ENCODE measurements at places on chromosomes 12 and 14.
A peak's percentile ranks its signal among the peaks of the same experiment; 100 is the strongest.

DNA sequence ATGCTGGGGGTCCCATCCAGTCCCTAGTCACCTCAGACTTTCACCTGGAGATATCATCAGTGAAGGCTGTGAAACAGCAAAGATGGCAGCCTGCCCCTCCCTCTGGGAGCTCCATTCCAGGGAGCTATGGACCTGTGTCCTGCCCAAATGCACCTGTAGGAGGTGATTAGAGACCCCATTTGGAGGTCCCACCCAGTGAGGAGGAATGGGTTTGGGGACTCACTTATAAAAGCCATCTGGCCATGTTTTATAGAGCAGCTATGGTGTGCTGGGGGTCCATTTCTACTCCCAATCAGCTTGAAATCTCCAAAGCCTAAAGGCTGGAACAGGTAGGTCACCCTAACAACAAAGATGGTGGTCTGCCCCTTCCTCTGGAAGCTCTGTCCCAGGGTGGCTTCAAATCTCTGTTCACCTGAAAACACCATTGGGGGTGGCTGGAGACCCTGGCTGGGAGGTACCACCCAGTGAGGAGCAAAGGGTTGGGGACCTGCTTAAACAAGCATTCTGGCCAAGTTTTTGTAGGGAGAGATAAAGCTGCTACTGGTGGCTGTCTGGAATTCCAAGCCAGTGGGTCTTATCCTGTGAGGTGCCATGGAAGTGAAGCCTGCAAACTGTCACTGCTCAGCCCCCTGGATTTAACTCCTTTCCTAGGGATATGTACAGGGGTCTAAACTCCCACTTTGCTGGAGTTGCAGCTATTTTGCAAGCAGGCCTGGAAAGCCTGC lies 182.3 kb downstream of the RASSF9 start:
- H3K27ac ChIP-seq: no peak overlapping the region
- no peak for DNase-seq
- no peaks in the 10 kb centered on the region for H3K4me1 ChIP-seq
- no peaks in the 10 kb centered on the region for H3K27me3 ChIP-seq

DNA sequence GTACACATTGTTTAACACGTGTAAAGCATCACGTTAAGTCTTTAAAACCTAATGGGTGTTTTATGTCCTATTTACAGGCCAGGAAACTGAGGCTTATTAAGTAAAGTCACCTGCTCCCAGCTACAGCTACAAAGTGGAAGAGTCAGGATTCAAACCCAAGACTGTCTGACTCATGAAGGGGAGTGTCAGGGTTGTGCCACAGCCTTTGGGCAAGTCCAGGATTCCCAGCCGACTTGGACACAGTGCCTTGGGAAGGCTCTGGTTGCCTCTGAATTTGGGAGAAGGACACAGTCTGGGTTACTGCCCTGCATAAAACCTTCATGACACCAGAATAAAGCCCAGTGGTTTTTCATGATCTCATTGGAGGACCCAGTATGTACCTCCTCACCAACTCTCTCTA lies 7.3 kb downstream of the RNU4-2 start:
- H3K36me3 ChIP-seq: no peaks in the 10 kb centered on the region
- no peak overlapping the region for H3K4me3 ChIP-seq
- no peak overlapping the region for H3K27ac ChIP-seq

GRCh38 chr12:124763594-124763979 lies 100.1 kb downstream of the SCARB1 start:
- DNase-seq: no peak
- H3K27ac ChIP-seq: no peak overlapping the region
- no peak overlapping the region for H3K4me3 ChIP-seq
- peaks cover 9% of the 10 kb centered on the region for H3K27me3 ChIP-seq
- H3K36me3 ChIP-seq: peaks cover 4% of the 10 kb centered on the region

- H3K27me3 ChIP-seq: no peaks in the 10 kb centered on the region
- H3K36me3 ChIP-seq: no peaks in the 10 kb centered on the region
- no peak overlapping the region for H3K4me3 ChIP-seq
- no peak overlapping the region for H3K27ac ChIP-seq
- no peak for DNase-seq
Observed at GRCh38 chr14:89853936-89854693, 100.4 kb downstream of the EFCAB11 start.

DNA sequence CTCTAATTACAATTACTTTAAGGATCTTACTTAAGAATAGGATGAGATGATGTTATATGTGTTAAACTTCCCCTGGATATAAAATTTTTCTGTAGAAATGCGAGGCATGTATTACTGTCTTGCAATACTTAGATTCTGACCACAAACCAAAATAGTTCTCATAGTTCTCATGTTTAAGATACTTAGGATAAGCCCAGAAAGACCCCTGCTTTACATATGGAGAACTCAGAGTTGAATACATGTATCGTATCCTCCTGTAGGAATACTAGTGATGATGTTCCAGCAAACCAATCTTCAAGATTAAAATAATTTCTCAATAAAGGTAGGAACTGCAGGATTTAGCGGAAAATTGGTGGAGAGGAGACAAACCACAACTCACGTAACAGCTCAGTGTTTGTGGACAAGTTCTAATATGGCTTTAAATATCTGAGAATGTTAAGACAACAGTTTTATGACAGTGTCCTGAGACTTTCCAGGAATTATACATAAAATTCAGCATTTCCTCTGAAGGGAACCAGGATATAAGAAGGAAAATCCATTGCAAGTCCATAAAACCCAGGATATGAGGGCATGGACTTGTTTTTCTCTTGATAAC lies 114.7 kb upstream of the CRY1 start:
- no peaks in the 10 kb centered on the region for H3K4me1 ChIP-seq
- peaks cover 2% of the 10 kb centered on the region for H3K27me3 ChIP-seq
- no peak overlapping the region for H3K27ac ChIP-seq
- no peak overlapping the region for H3K4me3 ChIP-seq
- no peak for DNase-seq
- H3K36me3 ChIP-seq: no peaks in the 10 kb centered on the region

DNA sequence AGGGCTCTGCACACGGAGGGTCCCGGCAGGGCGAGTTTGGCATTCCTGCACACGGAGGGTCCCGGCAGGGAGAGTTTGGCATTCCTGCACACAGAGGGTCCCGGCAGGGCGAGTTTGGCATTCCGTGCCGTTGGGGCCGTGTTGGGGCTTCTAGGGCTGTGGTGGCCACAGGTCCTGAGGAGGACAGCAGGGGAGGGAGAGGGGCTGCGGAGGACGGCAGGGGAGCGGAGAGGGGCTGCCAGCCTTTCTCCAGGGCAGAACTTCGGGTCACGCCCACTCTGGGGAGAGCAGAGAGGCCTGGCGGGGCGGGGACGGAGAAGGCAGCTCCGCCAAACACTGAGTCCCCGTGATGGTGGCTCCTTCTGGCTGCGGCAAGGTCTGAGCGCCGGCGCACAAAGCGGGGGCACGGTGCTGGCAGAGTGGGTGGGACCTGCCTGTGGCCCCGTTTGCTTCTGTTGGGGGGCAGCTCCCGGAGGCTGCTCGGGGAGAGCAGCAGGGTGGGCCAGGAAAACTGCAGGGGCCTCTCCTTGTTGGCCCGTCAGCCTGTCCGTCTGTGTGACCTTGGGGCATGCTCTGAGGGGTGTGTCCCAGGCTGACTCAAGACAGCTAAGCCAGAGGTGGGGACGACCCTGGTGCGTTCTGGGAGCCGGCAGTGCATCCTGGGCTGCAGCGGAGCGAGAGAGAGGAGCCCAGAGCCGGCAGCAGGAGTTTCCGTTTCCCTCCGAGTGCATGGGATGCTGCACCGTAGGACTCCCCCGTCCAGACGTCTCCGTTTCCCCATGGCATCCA lies 60.2 kb downstream of the LRCOL1 start:
- H3K27me3 ChIP-seq: no peaks in the 10 kb centered on the region
- no peak for DNase-seq

DNA sequence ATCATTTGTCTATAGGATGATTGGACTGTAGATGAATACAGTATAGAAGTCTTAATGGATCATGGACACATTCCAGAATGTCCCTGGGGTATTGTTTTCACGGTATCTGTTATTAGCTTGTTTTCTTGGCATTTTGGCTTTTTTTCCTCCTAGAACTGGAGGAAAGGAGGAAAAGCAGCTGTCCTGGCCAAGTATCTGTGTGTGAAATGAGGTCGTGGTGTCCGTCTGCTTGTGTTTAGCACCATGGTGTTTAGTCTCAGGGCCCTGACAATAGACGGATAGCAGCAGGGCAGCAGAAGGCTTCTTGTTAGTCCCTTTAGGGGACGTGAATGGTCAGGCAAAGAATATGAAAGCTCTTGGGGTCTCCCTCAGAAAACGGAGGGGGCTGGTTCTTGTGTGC lies 21.2 kb downstream of the FGF6 start:
- no peak overlapping the region for H3K4me3 ChIP-seq
- DNase-seq: no peak
- no peak overlapping the region for H3K27ac ChIP-seq
- H3K36me3 ChIP-seq: no peaks in the 10 kb centered on the region

GRCh38 chr14:33363682-33364081 lies 425.0 kb downstream of the NPAS3 start:
- H3K4me1 ChIP-seq: no peaks in the 10 kb centered on the region
- H3K36me3 ChIP-seq: no peaks in the 10 kb centered on the region
- H3K4me3 ChIP-seq: no peak overlapping the region
- H3K27ac ChIP-seq: no peak overlapping the region
- no peak for DNase-seq
- no peaks in the 10 kb centered on the region for H3K27me3 ChIP-seq

DNA sequence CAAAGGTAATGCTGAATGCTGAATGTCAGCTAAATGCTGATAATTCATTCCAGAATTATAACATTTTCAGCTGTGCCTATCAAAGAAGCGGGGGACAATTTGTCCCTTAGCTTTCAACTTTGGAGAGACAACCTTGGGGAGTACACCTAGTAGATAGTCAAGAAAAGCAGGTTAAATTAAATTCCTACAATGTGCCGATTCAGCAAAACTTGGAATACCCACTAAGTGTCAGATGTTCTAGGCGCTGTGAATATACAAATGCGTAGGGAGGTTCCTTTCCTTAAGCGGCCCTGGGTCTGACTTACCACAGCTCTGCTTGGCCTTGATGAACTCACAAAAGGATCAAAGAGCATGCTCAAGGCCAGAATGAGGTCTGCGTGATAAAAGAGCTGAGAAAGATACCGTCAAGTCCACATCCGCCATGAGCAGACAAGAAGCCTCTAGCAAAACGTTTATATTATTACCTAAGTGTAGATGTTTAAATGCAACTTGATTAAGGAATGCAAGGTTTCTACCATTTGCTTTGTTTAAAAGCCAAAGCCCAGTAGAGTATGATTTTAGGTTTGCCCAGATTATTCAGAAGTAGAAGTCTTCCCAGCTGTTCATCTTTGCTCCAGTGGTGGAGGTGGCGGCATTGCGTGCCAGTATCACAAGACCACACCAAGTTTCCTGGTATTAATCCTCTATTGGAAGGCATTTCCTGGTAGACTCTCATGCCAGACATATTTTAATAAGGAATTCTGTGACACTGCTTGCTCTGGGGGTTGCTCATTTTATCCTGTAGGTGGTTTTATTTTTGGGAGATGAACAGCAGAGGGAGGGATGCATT lies 368.6 kb downstream of the DPF3 start:
- H3K4me3 ChIP-seq: no peak overlapping the region
- H3K27me3 ChIP-seq: no peaks in the 10 kb centered on the region
- DNase-seq: no peak
- peaks cover 11% of the 10 kb centered on the region for H3K36me3 ChIP-seq
- peaks cover 52% of the 10 kb centered on the region for H3K4me1 ChIP-seq
- no peak overlapping the region for H3K27ac ChIP-seq

- peak; percentile 16 for DNase-seq
- H3K4me3 ChIP-seq: peak overlapping the region; percentile 88
- H3K4me1 ChIP-seq: peaks cover 36% of the 10 kb centered on the region
- peak overlapping the region; percentile 98 for H3K27ac ChIP-seq
Observed at GRCh38 chr12:56188778-56189098, 545 bp downstream of the SMARCC2 start.

DNA sequence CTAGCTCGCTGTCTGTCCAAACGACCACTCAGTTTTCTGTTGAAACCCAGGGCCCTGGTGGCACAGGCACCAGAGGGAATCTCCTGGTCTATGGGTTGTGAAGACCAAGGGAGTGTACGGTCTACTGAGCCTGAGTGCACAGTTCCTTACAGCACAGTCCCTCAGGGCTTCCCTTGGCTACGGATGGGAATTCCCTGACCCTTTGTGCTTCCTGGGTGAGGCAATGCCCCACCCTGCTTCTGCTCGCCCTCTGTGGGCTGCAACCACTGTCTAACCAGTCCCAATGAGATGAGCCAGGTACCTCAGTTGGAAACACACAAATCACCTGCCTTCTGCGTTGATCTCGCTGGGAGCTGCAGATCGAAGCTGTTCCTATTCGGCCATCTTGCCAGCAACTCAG lies 22.6 kb downstream of the GPHN start:
- DNase-seq: no peak
- no peak overlapping the region for H3K27ac ChIP-seq
- no peaks in the 10 kb centered on the region for H3K36me3 ChIP-seq
- peaks cover 38% of the 10 kb centered on the region for H3K4me1 ChIP-seq
- no peaks in the 10 kb centered on the region for H3K27me3 ChIP-seq
- no peak overlapping the region for H3K4me3 ChIP-seq

DNA sequence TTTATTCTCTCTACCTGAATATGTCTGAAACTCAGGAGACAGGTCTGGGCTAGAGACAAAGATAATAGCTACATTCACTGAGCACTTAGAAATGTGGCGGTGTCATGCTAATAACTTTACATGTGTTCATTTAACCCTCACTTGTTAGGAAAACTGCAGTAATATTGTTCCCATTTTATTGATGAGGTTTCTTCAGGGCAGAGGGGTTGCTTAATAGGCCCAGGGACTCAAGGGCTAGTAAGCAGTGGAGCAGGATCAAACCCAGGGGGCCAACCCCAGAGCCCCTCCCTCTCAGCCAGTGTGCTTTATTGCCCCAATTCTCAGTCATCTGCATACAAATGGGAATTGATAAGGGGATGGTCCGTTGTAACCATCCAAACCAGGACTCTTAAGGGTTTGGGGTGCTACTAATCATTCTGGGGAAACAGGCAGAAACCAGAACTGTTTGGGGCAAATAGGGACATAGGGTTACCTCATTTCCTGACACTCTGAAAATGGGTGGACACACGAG lies 142.8 kb upstream of the AMIGO2 start:
- H3K27me3 ChIP-seq: no peaks in the 10 kb centered on the region
- peaks cover 29% of the 10 kb centered on the region for H3K36me3 ChIP-seq
- peaks cover 52% of the 10 kb centered on the region for H3K4me1 ChIP-seq
- H3K27ac ChIP-seq: peak overlapping the region; percentile 93
- peak overlapping the region; percentile 82 for H3K4me3 ChIP-seq

DNA sequence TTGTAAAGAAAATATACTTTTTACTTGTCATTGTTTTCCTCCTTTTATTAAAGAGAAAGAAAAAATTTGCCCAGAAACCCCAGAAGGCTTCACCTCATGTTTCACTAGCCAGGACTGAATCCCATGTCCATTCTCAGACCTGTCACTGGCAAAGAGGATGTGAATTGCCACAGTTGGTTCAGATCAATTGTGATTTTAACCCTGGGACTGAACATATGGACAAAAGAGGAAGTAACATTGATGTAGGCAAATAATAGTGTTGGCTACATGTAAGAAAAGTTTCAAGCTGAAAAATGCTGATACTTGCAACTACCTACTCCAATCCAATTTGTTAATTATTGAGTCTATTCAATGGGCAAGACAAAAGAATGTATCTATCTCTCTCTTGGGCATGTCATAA lies 8.6 kb upstream of the CCDC196 start:
- H3K27ac ChIP-seq: no peak overlapping the region
- peaks cover 3% of the 10 kb centered on the region for H3K4me1 ChIP-seq
- no peaks in the 10 kb centered on the region for H3K27me3 ChIP-seq
- peaks cover 6% of the 10 kb centered on the region for H3K36me3 ChIP-seq
- H3K4me3 ChIP-seq: no peak overlapping the region

GRCh38 chr14:85016496-85016895 lies 513.4 kb upstream of the FLRT2 start:
- no peak overlapping the region for H3K4me3 ChIP-seq
- H3K36me3 ChIP-seq: no peaks in the 10 kb centered on the region
- DNase-seq: no peak

- peaks cover 7% of the 10 kb centered on the region for H3K27me3 ChIP-seq
- no peak overlapping the region for H3K27ac ChIP-seq
- no peak for DNase-seq
- no peaks in the 10 kb centered on the region for H3K4me1 ChIP-seq
- H3K4me3 ChIP-seq: no peak overlapping the region
Observed at GRCh38 chr14:56524971-56525677, 54.5 kb upstream of the TMEM260 start.

Data from memory B cell (primary cell).